8988T (cell line): ENCODE measurements at places on chromosomes 13 and 19.

DNA sequence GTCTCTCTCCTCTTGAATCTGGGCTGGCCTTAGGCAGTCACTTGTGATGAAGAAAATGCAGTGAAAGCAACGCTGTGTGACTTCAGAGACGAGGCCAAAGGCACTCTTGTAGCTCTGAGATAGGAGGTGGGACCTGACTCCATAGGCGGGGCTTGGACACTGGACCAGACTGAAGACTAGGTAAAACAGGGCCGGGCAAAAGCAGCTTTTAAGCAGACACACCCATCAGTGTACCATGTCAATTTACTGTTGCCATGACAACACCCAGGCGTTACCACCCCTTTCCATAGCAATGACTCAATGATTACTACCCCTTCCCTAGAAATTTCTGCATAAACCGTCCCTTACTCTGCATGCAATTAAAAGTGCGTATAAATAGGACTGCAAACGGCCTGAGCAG is 6.6 kb upstream of the EID2 start:
- DNase-seq: no peak

- DNase-seq: no peak
These were observed 332.1 kb downstream of the HS6ST3 start for GRCh38 chr13:96422002-96422401.

DNA sequence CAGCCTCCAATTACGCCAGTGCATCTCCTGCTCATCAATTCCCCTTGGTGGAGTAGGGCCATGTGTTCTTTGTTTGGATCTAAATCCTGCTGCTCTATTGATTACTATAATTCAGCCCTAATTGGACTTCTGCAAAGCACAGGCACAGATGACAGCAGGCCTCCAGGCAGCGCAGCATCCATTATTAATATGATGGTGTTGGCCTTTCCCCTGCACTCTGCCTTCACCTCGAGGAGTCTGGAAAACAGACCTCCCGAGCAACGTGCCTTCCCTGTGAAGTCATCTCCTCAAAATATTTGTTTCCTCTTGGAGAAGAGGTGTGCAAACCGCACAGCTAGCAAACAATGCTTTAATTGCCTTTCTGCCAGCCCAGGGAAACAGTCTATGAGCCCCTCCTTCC is 92.5 kb downstream of the UQCRFS1 start:
- no peak for DNase-seq

DNA sequence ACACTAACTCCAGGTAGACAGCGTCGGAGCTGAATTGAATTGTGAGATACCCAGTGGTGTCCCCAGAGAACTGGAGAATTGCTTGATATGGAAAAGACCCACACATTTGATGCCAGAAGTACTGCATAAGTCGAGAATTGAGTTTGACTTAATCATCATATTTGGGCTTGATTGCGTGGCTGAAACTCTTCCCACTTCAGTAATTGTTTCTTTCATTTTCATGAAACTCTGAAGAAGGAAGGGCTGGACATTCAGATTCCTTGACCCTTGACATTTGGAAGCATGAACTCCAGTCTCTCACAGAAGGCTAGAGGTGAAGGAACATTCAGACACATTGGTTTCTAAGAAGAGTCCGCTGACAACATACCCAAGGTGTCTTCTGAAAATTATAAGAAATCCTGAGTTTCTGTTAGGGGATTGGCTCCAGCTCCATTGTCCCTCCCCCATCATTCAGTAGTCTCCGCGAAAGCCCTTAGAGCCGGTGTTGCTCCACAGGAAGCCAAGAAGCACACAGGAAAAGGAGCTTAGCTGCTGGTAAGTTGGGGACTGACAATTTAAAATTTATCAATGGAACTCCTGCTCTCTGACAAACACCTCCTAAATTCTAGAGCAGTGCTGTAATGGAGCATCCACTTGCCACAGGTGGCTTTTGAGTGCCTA is at the start of gene FPR2:
Gene FPR2 (plus strand): TSS at position 484 of the 660 bp plus-strand sequence. CDS start 7,479 bp downstream, outside the sequence.
- no peak for DNase-seq

DNA sequence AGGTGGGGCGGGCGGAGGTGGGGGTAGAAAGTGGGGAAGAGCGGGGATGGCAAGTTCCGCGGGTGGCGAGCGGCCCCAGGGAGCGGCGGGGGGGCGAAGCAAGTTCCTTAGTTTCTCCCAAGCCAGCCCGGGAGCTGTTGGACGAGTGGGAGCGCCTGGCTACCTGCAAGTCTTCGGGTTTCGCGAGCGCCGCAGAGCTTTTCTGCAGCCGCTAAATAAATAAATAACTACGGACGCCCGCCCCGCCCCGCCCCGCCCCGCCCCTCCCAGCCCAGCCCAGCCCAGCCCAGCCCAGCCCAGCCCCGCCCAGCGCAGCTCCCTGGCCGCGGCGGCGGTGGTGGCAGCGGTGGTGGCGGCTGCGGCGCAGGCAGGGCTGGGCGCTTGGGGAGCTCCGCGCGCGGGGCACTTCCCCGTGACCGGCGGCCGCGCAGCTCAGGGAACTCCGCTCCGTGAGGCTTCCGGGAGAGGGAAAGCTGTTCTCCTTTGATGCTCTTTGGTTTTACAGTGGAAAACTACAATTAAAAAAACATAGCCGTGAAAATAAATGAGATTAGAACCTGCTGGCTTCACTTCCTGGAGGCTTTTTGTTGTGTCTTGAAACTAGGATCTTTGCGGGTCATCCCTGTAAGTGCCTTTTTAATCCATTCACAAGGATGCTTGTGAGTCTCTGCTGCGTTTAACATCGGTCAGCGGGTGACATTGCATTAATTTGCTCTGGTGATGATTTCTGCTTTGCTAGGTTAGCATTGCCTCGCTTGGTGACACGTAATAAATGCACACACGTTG is at the start of gene UBE2L5:
Gene UBE2L5 (plus strand): TSS at position 440 of the 786 bp plus-strand sequence. CDS start 5,498 bp downstream, outside the sequence.
- DNase-seq: peak; percentile 39

DNA sequence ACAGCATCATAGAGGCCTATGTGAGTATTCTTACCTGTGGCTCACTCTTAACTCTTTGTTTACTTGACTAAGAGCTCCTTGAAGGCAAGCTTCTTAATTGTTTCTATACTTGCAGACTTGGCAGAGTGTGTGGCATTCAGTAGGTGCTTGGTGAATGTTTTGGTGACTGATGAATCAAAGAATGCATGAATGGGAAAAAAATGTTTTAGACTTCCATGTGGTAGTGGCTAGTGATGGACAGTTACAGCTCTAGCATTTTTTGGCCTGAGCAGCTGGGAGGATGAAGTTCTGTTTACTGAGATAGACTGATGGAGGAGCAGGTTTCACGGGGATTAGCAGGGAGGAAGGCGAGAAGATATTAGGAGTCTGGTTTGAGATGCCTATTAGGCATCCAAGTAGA is 13.6 kb downstream of the HAS1 start:
- no peak for DNase-seq

- no peak for DNase-seq
These were observed 104.3 kb downstream of the KCNRG start for GRCh38 chr13:50119591-50119990.

GRCh38 chr19:52200044-52200443 is 10.2 kb downstream of the PPP2R1A start:
- no peak for DNase-seq

GRCh38 chr19:31907661-31908060 is 437.7 kb upstream of the ZNF507 start:
- DNase-seq: no peak

DNA sequence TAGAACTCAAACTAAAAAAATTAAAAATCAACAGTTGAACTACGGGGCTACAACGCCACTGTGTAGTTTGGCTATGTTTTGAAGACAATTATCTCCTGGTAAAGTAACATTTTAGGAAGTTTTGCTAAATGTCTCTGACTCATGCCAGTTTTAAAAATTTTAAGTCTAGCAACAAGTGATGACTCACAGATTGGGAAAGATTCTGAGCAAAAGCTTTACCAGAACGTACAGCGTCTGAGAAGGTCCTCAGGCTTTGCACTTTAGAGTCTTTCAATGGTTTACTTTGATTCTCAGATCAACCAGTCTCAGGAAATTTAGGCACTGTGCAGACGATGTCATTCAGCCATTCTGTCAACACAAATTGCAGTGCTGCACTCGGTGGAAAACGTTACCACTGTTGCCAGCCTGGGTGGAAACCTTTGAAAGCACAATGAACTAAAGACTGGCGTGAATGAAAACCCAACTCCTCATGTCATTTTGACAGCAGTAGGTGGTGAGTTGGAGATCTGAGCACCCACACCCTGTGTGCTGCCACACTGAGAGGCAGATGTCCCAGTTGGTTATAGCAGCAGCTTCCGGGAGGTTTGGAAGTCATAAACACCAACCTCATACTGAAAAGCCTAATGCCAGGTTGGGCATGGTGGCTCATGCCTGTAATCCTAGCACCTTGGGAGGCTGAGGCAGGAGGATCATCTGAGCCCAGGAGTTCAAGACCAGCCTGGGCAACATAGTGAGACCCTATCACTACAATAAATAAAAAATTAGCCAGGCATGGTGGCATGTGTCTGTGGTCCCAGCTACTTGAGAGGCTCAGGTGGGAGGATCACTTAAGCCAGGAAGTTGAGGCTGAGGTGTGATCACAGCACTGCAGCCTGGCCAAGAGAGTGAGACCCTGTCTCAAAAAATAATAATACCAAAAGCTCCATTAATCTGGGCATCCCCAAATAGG is 6.3 kb upstream of the WTIP start:
- no peak for DNase-seq

DNA sequence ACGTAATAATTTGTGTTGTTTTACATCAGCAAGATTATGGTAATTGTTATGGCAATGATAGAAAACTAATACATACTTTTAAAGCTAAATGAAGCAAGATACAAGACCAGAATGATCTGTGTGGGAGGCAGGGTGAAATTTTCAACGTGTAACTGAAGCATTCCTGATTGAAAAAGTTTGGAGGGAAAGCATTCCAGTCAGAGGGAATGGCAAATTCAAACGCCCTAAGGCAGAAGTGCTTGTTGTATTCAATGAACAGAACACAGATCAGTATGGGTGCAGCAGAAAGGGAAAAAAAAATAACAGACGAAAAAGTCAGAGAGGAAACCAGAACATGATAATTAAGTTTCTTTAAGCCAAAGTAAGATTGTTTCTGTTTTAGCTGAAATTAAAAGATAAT is 928.5 kb upstream of the SLITRK1 start:
- no peak for DNase-seq

DNA sequence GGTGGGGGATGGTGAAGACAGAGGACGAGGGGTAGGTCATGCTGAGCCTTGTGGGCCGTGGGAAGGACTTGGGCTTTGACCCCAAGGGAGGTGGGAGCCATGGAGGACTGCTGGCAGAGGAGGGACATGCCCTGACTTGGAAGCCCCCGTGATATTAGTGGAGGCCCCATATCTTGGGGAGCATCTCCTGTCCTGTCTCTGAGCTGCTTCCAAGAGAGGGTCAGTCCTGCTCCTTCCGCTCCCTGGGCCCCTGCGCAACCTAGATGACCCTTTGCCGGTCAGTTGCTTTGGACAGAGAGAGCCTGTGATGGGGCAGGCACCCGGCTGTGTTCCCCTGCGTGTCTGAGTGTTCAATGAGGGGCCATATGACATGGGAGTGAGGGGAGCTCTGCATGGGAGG is 5.2 kb downstream of the TLE6 start:
- no peak for DNase-seq
